ENCODE measurements at places on chromosomes 5 and 9. TPM values are rescaled to one million over a fixed set of nuclear protein-coding genes. Genes with fewer than 3 reads are reported as not detected.

The DMRTA1 gene
- total RNA-seq: 0.35 TPM

The ZNF484 gene
- 16.1 TPM for total RNA-seq

The BRINP1 gene
- 0.11 TPM for total RNA-seq

The FOXD4 gene
- 0.13 TPM for total RNA-seq

The SH3TC2 gene
- 2.5 TPM for total RNA-seq

The IL33 gene
- 16.6 TPM for total RNA-seq

The PCDHGC4 gene
- 0.40 TPM for total RNA-seq

The LRRC19 gene
- not detected for total RNA-seq

The TRIM36 gene
- 0.74 TPM for total RNA-seq

The GFI1B gene
- total RNA-seq: not detected

The MUSK gene
- total RNA-seq: not detected

The SMIM32 gene
- total RNA-seq: not detected

The ANKRD31 gene
- total RNA-seq: not detected

Measured in pulmonary artery endothelial cell (primary cell).